ENCODE measurements at places on chromosomes 5 and 9.

- no peak for DNase-seq
Measured at GRCh38 chr5:150180241-150181026, 9.4 kb upstream of the SLC6A7 start.

- no peak for DNase-seq
Measured at GRCh38 chr9:105662184-105663104, at the start of gene TAL2. TSS of gene TAL2 (plus strand) at chr9:105662457. CDS start at chr9:105662497, 40 bp downstream.

GRCh38 chr5:150502106-150502505 lies 5.8 kb upstream of the NDST1 start:
- DNase-seq: no peak

DNA sequence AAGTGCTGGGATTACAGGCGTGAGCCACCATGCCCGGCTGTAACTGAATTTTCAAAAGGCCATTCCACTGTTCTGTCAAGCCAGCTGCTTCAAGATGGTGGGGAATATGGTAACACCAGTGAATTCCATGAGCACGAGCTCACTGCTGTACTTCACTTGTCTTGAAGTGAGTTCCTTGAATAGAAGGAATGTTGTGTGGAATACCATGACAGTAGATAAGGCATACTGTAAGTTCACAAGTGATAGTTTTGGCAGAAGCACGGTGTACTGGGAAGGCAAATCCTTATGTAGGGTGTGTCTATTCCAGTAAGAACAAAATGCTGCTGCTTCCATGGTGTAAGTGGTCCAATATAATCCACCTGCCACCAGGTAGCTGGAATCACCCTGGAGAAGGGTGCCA lies 6.6 kb upstream of the PRXL2C start:
- DNase-seq: no peak

- DNase-seq: no peak
Measured at GRCh38 chr9:127781806-127782205, 3.3 kb upstream of the SH2D3C start.

- DNase-seq: no peak
Measured at GRCh38 chr5:73267766-73268435, 94.9 kb downstream of the TMEM174 start.

GRCh38 chr9:25442526-25442925 lies 235.7 kb downstream of the TUSC1 start:
- DNase-seq: no peak

- DNase-seq: no peak
Measured at GRCh38 chr5:141973871-141974595, 5.1 kb downstream of the RNF14 start.

DNA sequence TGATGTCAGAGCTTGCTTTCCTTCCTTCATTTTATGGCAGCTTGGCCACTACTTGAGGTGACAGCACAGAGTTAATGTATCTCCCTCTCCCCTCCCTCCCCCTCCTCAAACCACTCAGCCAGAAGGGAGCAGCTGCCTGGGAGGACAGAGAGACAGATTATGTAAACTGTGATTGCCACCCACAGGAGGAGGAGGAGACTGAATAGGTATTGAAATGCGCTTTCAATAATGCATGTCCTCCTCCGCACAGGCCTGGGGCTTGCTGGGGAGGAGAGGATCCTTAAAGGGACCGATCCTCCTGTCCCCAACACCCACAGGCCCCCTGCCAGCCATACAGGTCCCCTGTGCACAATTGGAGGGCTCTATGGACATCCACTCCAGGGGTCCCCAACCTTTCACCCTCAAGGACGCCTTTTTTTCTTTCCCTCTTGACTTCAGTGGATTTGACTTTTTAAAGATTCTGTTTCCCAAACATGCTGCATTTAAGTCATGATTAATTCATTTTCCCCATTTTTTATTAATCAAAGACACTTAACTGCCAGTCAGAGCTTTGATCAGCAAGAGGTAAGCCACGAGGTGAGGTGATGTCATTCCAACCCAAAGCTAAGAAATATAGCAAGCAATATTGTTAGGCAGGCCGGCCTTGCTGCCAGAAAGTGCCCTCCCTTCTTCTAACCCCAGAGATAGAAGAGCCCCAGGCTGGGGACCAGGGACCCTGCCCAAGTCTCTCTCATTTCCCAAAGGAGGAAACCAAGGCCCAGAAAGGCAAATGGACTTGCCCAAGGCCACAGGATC lies 47.5 kb upstream of the CPLX2 start:
- no peak for DNase-seq

DNA sequence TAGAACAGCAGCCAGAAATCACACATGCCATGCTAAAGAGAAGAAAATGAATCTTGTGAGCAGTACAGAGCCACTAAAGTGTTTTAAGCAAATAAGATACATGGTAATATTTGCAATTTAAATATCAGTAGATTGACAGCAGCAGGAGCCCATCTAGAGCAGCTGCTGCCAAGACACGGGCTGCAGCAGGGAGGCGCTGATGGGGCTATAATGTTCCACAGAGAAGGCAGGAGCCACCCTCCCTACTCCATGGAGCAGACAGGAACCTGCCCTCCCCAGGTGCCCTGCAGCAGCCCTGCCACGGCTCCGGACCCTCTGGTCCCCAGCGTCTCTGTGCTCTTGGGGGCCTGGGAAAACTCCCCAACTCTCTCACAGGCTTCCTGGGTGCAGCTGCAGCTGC lies 224.1 kb upstream of the ISL1 start:
- DNase-seq: no peak

DNA sequence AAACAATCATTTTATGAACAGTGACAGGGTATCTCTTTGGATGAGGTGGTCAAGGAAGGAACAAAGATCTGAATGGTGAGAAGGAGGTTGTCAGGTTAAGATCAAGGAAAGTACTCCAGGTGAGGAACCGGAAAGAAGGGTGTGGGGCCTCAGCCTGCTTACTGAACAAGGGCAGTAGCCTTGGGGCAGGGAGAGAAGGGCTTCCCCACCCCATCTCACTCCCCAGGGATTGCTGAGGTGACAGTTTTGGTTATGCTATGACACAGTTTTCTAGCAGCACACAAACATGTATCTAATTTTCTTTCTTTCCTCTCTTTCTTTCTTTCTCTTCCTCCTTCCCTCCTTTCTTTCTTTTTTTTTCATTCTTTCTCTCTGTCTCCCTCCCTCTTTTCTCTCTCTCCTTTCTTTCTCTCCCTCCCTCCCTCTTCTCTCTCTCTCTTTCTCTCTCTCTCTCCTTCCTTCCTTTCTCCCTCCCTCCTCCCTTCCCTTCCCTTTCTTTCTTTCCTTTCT lies 4.1 kb upstream of the HDHD3 start:
- DNase-seq: no peak

- no peak for DNase-seq
Measured at GRCh38 chr5:173807181-173807655, 80.9 kb upstream of the CPEB4 start.

DNA sequence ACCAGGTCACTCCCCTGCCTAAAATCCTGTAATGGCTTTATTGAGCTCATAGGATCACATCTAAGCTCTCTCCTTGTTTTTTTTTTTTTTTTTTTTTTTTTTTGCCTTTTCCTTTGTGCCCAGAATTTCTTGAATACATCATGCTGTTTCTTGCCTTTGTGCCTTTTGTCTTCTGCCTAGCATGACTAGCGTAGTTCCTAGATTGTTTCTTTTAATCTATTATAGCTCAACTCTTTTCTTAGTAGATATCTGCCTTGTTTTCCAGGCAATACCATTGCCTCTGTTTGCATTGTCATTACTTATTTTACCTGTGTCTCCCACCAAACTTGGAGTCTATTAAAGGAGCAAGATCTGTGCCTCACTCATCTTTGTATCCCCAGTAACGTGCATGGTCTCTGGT lies 106.1 kb upstream of the C9orf72 start:
- no peak for DNase-seq

GRCh38 chr9:96140296-96141127 lies 161.5 kb downstream of the HSD17B3 start:
- DNase-seq: no peak

Measured in stimulated activated CD4-positive, alpha-beta T cell treated with anti-CD3 and anti-CD28 coated beads, Interleukin-15, amount 100 ng/mL, for 48 hours (primary cell).